ENCODE measurements at places on chromosomes 13 and 19.

DNA sequence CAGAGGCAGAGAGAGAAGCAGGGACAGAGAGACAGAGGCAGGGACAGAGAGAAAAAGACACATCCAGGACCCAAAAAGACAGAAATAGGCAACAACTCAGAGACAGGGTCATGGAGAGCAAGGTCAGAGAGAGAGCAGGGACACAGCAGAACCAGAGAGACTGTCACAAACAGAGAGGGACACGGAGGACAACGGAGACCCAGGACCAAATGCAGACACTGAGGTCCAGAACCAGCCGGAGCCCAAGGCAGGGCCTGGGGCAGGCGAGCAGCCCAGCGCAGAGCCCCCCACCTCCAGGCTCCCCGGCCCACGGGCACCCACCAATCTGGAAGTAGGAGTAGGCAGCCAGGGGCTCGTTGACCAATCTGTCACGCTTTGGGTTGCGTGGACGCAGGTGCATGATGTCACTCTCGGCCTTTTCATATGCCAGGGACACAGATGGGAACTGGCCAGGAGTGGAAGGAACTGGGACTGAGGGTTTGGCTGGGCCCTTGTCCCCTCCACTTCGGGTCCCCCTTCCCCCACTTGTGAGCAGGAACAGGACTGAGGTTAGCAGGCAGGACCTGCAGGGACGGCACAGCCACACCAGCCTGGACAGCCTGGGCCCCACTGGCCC is 8.1 kb downstream of the TMEM147 start:
- DNase-seq, result no peak

- DNase-seq, result peak; percentile 53
Measured at GRCh38 chr13:76473552-76474134, 412.6 kb downstream of the KCTD12 start.

GRCh38 chr13:20988033-20988908 is 73.1 kb downstream of the LATS2 start:
- no peak for DNase-seq

DNA sequence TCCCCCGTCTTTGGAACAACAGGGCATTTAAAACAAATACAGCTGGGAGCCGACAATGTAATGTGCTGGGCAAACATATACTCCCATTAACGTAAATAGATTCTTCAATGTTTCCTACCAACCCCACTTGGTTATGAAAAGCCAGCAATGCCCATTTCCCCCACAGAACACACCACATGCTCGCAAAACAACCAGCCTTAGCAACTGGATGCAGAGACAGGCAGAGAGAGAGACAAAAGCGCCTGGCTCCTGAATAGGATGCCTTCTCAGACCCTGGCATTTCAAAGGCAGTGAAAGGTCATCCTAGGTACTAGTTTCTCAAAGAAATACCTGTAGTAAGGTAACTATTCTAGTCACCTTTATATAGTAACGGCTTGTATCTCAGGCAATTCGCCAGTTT is 462.9 kb downstream of the ITGBL1 start:
- peak; percentile 84 for DNase-seq

- DNase-seq, result no peak
Measured at GRCh38 chr19:36986131-36986530, 70.0 kb downstream of the ZNF568 start.

DNA sequence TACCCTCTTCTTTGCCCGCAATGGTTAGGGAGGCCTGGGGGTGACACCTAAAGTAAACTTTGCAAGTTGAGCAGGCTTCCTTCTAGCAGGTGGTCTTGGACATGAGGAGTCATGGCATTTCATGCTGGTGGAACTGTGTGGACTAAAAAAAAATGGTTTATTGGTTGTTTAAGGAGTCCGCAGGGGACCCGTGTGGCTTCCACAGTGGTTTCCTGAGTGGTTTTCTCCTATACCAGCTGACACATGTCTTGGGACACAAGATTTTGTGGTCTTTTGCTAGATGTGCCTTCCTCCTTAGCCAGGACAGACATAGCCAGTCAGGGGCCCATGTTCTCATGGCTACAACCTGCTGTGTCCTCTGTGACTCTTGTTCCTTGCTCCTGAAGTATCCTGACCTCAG is 1.5 kb downstream of the ZNF543 start:
- no peak for DNase-seq

DNA sequence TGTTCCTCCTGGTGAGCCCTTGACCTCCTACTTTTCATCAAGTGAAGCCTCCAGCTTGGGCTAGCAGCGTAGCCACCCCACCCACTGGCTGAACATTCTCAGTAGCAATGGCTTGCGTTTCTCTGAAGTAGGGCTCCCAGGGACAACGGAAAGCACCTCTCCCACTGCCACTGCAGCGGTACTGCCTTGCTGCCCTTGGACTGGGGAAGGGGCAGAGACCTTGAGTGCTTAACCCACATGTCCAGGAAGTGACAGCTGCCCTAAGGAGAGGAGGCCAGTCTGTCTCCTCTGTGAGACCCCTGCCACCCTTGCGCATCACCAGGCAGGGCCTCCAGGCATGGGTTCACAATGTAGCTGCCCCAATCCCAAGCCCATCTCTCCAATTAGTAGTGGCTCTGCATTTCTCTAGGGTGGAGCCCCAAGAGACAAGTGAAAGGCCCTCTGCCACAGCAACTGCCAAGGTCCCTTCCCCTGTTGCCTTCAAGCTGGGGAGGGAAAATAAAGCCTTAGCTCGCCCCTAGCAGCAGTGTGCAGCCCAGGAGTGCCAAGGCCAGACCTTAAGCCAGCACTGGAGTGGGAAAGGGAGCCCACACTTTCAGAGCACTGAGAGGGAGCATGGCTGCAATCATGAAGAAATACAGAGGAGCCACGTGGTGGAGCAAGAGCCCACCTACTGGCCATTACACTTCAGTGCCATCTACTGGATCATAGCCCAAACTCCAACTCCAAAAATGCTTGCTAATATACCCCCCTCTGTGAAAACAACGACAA is 175.9 kb upstream of the TRPC4 start:
- DNase-seq, result peak; percentile 13

DNA sequence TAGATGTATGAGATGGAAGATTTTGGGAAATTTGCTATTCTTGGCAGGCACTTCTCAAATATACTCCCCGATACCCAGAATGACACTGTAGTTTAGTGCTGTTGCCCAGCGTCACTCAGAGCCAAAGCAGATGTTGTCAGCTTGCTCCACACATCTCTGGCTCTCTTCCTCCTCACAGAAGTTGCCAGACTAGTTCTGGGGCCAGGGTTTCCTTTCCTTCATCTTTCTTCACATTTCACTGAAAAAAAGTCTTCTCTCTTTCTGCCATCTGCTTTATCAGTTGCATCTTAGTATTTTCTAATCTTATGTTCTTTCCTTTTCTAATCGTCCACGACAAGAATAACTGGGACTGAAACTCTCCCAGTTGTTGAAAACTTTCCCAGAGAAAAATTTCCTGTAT is 251.4 kb downstream of the RGCC start:
- no peak for DNase-seq

DNA sequence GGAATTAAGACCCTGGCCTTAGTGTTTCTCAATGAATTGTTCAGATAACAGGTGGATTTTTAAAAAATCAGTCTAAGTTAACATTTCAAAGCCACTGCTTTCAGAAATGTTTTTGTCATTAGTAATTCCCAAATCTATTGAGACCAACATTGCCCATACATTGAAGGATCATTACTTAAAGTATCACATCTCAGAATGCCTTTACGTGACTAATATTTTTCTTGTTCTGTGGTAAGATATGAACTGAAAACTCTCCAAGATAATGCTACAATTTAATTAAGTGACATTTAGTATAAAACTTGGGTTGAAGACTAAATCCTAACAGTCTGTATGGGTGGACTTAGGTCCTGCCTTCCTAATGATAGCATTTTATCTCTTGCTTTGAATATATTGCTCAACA is 59.4 kb upstream of the POSTN start:
- DNase-seq, result no peak

- DNase-seq, result no peak
Measured at GRCh38 chr13:48009284-48009683, 8.2 kb upstream of the SUCLA2 start.

DNA sequence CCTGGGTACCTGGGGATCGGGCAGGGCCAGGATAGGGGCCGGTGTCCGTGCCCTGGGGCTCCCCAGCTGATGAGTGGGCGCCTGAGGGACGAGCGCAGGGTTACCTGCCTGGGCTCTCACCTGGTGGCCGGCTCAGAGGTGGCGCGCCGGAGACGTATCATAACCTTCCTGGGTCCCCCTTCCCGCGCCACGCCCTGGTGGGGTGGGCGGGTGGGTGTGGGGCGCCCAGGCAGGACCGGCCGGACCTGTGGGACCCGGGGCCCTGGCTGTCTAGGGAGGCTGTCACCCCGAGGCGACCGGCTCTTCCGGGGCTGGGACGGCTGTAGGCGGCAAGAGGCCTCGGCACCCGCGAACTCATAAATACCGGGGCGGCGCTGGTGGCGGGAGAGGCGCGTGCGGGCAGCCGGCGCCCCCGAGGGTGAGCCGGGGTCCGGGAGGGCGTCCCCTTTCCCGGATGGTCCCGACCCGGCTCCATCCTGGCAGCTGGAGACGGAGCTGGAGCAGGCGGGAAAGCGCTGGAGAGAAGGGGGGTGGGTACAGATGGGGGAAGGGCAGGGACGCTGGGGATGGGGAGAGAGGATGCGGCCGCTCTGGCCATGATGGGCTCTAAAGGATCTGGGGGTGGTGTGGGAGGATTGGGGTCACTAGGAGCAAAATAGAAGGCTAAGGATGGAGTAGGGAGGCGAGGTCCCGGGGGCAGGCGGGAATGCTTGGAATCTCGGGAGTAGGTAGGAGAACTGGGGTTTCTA is at the start of gene ACP7:
Gene ACP7, plus strand, starts transcription at position 386 of the 749 bp plus-strand sequence. CDS start 902 bp downstream, outside the sequence.
- peak; percentile 62 for DNase-seq
